ENCODE measurements at places on chromosomes 6 and 20. TPM values are rescaled to one million over a fixed set of nuclear protein-coding genes. Genes with fewer than 3 reads are reported as not detected.

DNA sequence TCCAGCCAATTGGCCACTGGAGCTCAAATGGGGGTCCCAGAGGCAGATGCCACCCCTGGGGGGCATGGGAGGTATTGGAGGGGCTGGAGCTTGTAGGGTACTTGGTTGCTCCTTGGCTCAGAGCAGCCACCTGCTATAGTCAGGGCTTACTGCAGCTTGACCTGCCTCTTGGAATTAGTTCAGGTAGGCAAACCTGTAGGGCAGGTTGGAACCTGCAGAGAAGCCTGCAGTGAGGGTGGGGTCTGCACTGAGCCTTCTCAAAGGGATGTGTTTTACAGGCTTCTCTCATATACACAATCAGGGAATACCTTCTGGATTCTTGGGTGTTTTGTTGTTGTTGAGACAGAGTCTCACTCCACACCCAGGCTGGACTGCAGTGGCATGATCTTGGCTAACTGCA, 94.2 kb upstream of the MYL9 start:
- no peak for DNase-seq

DNA sequence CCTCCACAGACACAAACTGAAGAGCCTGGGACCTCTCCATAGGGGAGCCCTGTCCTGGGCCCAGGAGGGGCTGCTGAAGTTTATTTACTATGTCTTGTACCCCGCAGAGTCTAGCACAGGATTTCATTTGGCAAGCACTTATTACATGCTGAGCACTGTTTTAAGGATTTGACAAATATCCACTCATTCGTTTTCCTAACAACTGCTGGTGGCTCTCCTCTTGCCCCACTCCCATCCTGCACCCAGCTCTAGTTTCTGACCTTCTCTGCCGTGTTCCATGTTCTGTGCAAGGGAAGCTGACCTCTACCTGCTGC, 127.0 kb upstream of the MAFB start:
- no peak for DNase-seq

C6orf15 gene
- 7.5 TPM for total RNA-seq

GRCh38 chr6:24583463-24584381, 62.3 kb downstream of the KIAA0319 start:
- peak; percentile 62 for DNase-seq

DNA sequence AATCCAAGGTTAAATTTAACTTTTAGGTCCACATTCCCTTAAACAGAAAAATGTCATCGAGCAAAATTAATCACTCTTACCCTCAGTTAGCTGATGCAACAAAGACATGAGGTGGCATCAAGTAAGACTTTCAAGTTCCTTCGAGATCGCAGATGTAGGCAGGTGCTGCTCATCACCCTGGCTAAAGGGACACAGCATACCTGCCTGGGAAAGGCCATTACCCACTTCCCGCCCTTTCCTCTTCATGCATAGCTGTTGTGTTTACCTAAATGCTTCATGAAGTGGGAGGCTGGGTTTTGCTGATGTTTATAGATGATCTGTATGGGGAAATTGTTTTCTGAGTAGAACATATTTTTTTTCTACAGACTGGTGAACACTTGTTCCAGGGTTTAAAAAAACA, 67.7 kb downstream of the GFRA4 start:
- no peak for DNase-seq

Measured in lower leg skin (tissue), 4 donors.